ENCODE measurements at places on chromosomes 13 and 19.
A peak's percentile ranks its signal among the peaks of the same experiment; 100 is the strongest.

GRCh38 chr19:49468746-49469447 lies 5.1 kb upstream of the FLT3LG start:
- DNase-seq: no peak

DNA sequence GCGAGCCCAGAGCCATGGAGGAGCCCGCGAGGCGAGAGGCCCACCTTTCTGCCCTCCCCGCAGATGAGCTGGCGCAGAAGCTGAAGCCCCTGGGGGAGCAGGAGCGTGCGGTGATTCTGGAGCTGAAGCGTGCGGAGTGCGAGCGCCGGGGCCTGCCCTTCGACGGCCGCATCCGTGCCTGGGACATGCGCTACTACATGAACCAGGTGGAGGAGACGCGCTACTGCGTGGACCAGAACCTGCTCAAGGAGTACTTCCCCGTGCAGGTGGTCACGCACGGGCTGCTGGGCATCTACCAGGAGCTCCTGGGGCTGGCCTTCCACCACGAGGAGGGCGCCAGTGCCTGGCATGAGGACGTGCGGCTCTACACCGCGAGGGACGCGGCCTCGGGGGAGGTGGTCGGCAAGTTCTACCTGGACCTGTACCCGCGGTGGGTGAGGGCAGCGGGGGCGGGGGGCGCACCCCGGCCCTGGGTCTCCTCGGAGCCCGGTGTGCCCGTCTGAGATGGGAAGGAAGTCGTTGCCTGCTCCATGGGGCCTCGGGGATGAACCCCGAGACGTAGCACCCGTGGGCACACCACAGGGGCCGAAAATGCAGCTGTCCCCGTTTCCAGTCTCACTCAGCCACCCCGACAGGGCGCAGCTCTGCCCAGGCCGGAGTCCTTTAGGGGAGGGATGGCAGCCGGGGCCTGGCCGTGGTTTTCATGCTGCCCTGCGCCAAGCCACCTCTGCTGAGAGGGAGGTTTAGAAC lies 12.1 kb upstream of the ZNF554 start:
- DNase-seq: no peak

- peak; percentile 80 for DNase-seq
These were observed 5.1 kb downstream of the NOTCH3 start for GRCh38 chr19:15195371-15196334.

DNA sequence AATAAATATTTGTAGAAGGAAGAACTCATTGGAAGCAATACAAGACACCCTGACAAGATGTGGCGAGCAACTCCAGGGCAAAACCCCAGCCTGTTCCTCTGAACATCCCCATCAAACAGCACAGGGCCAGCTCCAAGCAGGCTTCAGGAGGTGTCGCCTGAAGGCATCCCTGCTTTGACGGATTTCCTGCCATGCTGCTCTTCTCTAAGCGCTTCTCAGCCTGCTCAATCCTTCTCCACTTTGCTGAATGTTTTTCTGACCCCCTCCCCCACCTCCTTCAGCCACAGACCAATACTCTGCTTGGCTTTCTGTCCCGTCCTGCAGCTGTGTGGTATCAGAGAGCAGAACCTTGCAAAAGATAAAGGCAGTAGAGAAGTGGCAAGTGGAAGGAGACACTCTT lies 28.4 kb downstream of the C19orf81 start:
- no peak for DNase-seq

DNA sequence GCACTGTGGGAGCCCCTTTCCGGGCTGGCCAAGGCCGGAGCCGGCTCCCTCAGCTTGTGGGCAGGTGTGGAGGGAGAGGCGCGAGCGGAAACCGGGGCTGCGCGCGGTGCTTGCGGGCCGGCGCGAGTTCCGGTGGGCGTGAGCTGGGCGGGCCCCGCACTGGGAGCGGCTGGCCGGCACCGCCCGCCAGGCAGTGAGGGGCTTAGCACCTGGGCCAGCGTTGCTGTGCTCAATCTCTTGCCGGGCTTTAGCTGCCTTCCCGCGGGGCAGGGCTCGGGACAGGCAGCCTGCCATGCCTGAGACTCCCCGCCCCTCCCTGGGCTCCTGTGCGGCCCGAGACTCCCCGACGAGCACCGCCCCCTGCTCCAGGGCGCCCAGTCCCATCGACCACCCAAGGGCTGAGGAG lies 405.2 kb upstream of the PRR20A start:
- DNase-seq: peak; percentile 10

GRCh38 chr13:74978591-74978990 lies 503.4 kb downstream of the TBC1D4 start:
- DNase-seq: no peak

GRCh38 chr13:105441051-105441750 lies 1094.3 kb downstream of the EFNB2 start:
- DNase-seq: no peak

- no peak for DNase-seq
These were observed 18.9 kb downstream of the MICU2 start for GRCh38 chr13:21584973-21585592.

- no peak for DNase-seq
These were observed 476.3 kb upstream of the SLITRK1 start for GRCh38 chr13:84358601-84359000.

- DNase-seq: no peak
These were observed 2.9 kb downstream of the ANKRD27 start for GRCh38 chr19:32671883-32672593.

- DNase-seq: no peak
These were observed 4.3 kb upstream of the CEACAM19 start for GRCh38 chr19:44666852-44667556.

DNA sequence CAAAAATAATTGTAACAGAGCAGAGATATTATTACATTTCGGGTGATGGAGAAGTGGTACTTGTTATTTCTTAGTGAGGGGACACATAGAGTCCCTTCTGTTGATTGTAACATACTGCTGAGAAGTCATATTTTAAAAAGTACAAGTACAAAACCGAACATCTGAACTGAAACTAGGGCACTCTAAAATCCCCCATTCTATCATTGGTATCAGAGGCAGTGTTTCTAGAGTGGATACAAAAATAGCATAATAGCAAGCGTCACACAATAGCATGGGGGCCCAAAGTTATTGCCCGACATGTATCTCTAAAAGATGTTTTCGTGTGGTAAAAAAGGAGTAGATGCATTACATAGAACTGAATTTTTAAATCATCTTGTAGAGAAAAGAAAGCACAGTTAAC lies 502.1 kb upstream of the SLC10A2 start:
- DNase-seq: no peak

GRCh38 chr19:46303322-46303690 lies 6.5 kb downstream of the HIF3A start:
- no peak for DNase-seq

DNA sequence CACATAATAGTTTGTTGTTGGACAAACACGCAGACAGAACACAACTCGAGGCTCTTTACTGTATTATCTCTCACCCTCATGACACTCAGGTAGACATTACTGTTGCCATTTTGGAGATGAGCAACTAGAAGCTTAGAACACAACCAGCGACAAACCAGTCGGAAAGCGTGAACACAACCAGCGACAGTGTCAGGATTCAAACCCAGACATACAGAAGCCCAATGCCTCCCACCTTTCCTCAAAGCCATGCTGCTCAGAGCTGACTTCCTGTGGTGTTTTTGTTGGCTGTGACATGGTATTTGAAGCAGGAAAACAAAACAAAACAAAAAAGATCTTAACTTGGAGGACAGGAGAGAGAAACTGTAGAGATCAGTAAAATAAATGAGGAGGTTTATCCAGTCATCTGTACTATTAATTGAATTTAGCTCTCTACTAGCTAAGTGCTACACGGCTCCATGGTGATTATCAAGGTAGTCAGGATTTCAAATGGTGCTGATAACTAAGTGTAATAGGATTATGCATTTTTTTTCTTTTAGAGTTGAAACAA lies 92.1 kb downstream of the STARD13 start:
- no peak for DNase-seq

GRCh38 chr19:6458695-6459261 lies 814 bp downstream of the SLC25A23 start:
- DNase-seq: peak; percentile 62

GRCh38 chr13:109371066-109371465 lies 415.3 kb downstream of the IRS2 start:
- DNase-seq: no peak

DNA sequence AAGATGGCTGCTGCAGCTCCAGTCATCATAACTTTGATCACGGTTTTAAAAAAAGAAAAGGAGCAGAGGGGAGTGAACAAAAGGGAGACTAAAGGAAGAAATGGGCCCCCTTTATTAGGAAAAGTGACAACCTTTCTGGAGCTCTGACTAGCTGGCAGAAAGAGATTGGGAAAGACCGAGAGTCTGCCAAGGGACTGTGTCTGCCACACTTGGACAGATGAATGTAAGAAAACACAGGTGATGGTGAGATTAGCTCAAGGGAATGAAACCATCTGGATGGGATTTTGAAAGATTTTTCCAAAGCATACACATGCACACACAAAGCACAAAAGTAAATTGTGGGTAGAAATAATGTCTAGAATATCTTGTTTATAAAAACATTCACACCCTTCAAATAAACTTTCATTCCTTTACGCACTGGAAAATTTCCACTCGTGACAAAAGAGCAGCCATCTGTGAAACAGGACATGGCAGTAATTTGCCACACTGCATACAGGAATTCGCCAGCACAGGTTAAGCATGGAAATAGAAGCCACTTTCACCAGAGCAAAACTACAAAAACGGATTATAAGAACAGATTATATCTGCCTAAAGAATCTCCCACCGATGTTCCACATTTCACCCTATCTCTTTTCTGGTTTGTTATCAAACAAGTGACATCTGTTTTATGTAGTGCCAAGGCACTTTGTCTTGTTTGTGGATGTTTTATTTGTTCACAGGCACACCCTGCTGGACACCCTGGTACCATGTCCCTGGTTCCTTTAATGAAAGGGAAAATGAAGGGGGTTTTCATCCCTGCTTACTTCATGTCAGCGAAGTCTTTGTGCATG lies 819.5 kb downstream of the DIAPH3 start:
- DNase-seq: no peak

- DNase-seq: no peak
These were observed 44.7 kb downstream of the CACNA1A start for GRCh38 chr19:13461536-13461935.

GRCh38 chr13:23637829-23638228 lies 67.6 kb downstream of the TNFRSF19 start:
- DNase-seq: no peak

GRCh38 chr13:100158569-100158968 lies 69.7 kb downstream of the PCCA start:
- DNase-seq: no peak

DNA sequence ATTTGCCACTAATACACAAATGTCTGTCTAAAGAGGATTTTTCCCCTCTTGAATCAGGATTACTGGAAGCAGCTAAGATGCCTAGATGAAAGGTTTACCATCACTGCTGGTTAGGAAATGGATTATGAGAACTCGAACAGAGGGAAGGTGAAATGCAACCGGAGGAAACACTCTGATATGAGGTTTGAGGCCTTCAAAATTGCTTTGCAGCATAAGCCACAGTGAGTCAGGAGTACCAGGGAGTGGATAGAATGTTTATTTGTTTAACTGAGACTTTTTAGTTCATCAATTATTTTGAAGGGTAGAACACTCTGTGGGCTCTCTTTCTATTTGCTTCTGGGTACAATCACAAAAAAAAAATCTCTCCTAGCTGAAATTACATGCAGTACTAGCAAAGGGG lies 18.1 kb downstream of the CDADC1 start:
- no peak for DNase-seq

DNA sequence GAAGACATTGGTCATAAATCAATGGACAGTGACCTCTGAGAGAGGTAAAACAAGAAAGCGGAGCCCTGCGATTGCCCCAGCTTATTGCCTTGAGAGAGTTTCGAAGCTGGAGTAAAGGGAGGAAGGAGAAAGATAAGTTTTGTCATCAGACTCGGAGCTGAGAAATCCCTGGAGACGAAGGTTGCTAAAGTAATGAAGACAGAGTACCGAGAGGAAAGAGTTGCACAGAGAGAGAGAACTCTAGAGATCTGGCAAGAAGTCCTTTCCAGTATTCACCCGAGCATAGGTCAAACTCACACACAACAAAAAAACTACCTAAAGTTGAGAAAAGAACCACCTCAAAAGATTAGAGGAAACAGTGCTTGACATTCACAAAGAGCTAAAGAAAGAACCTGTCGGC lies 472.0 kb downstream of the DACH1 start:
- DNase-seq: no peak

DNA sequence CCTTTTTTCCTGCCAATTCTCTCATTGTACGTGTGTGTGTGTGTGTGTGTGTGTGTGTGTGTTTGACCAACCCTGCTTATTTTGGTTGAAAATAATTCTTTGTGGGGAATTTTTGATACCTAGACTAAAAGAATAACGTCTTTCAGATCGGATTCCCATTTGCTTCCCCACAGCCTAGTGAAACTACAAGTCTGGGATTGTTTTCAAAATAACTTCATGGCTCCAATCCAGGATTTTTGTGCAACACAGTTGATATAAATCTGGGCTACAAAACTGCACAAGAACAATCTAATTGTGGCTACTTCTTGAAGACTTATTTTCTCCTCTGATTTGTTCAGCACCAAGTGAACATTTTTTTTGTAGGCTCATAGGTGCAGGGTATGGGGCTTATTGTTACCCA lies 332.8 kb upstream of the MIR17HG start:
- no peak for DNase-seq

DNA sequence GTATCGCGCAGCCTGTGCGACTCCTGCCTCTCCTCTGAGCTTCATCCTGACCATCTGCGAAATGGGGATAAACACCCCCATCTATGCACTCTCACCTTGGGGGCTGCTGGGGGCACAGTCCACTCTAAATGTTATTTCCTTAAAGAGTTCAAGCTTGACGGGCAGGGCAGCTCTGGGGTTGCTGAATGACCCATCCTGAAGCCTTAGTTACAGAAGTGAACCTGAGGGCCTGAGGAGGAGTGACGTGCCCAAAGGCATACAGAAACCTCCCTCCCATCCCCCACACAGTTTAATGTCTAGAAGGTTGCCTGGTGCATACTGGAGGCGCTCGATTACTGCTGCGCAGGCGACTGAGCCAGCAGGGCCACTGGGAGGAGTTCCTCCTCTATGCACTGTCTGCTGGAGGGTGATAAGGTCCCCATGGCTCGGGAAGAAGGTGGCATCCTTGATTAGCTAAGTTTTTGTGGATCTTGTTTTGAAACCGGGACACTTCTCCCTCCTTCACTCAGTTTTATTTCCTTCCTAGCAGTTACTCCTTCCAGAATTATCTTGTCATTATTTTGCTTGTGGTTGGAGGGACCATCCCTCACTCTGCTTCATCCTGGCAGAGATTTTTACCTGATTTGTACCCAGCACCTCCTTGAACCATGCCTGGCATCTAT lies 572 bp upstream of the FKBP8 start:
- DNase-seq: peak; percentile 67

- DNase-seq: no peak
These were observed 2.8 kb downstream of the ZNF536 start for GRCh38 chr19:30374865-30375552.

DNA sequence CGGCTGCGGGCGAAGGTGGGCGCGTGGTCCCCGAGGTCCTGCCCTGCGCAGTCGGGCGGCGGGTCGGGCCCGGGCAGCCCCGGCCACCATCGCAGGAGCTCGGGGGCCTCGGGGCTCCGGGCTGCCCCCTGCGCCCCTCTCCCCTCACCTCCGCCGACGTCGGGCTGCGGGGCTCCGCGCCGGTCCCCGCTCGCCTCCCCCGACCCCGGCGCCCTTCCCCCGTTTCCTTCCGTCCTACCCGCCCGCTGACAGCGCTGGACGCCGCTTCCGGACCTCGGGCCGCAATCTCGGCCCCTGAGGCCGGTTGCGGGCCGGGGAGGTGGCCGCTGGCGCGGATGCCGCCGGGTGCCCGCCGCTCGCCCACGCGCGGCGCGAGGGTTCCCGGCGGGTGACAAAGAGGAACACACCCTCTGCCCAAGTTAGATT lies 720 bp downstream of the FARP1 start:
- no peak for DNase-seq

All from HuH-7.5 (cell line).